Choroid plexus epithelial cell (primary cell): ENCODE measurements at places on chromosomes 16 and 17.

GRCh38 chr16:60810250-60810649 is 1226.0 kb downstream of the CDH8 start:
- no peak for DNase-seq

- no peak for DNase-seq
These were observed 46.8 kb downstream of the IL21R start for GRCh38 chr16:27448532-27449433.

- DNase-seq = no peak
These were observed 1793.0 kb downstream of the TP53TG3F start for GRCh38 chr16:35252356-35252936.

- DNase-seq = no peak
These were observed 129.8 kb downstream of the OR1D5 start for GRCh38 chr17:2933606-2934005.

DNA sequence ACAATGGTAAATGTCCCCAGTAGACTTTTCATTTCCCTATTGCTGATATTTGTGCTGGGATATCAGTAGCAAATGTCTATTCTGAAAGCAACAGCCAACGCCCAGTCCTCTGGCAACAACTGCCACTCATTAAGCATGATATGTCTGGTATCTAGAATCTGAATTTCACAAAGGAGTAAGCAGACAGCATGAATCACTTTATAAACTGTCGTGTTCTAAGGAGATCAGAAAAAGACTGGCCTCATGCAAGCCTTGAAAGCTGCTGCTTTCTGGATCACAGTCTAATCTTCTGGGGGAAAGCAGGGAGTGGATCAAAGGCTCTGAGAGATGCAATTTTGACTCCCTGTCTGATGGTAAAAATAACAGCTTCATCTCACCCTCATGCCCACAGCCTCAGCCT is 153.1 kb upstream of the NOG start:
- peak; percentile 1 for DNase-seq

DNA sequence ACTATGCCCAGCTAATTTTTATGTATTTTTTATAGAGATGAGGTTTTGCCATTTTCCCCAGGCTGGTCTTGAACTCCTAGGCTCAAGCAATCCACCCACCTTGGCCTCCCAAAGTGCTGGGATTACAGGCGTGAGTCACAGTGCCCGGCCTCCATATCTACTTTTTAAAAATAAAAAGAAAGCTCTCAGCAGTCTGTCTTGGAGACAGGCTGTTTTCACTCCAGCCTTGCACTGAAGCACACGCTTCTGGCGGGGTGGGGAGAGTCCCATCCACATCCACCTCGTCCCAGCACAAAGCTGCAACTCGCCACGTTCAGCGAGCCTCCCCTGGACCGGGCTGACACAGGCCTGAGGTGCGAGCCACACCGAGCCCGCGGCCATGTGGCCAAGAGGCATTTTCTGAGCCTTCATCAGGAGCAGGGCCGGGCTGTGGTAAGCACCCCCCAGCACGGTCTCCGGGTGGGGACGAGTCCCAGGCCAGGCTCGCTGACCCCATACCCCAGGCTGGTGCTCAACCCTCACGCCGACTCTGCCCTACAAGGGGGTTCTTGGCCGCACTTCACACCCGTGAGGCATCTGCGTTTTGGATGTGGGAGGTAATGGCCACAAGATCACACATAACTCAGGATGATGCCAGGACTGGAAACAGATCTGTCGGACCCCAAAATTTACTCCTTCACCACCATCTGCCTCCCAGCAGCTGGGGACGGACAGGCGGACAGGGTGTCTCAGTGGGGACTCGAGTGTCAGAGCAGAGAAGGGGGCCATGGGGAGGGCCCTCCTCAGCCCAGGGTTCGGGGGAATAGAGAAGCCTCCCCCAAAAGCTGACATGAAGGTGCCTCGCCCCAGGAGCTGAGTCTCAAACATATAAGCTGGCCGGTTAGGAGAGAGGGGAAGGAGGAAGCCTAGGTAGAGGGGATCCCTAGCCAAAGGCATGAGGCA is 28.6 kb downstream of the TBC1D16 start:
- DNase-seq = no peak

DNA sequence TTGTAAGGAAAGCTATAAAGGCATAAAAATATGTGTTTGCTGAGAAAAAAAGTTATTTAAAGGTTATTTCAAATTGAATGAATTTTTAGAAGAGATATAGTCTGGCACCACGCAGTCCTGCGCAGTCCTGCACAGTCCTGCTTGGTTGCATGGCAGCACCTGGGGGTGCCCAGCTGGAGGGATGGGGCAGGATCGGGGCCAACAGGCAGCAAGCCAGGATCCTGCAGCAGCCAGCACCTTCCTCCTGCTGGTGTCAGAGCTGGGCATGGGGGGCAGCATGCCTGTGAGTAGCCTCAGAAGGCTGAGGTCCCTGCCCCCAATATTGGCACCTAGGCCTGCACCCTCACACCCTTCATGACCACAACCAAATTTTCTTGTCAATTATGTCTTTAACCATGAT is 46.0 kb downstream of the GLG1 start:
- DNase-seq = no peak

GRCh38 chr17:7523033-7523432 is 25.8 kb upstream of the TNFSF12 start:
- DNase-seq = peak; percentile 26

GRCh38 chr16:85835227-85835751 is 35.8 kb downstream of the COX4I1 start:
- no peak for DNase-seq

GRCh38 chr17:44894642-44895041 is 4.6 kb downstream of the EFTUD2 start:
- DNase-seq = no peak

DNA sequence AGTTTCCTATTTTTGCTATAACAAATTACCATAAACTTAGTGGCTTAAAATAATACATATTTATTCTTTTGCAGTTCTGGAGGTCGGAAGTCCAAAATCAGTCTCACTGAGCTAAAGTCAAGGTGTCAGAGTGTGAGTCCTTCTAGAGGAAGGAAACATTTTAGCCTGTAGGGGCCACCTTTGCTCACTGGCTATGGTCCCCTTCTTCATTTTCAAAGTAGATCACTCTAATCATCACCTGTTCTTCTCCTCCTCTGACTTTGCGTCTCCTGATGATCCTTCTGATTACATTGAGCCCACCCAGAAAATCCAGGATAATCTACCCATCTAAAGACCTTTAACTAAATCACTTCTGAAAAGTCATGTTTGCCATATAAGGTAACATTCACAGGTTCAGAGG is 534.4 kb upstream of the SALL1 start:
- no peak for DNase-seq

DNA sequence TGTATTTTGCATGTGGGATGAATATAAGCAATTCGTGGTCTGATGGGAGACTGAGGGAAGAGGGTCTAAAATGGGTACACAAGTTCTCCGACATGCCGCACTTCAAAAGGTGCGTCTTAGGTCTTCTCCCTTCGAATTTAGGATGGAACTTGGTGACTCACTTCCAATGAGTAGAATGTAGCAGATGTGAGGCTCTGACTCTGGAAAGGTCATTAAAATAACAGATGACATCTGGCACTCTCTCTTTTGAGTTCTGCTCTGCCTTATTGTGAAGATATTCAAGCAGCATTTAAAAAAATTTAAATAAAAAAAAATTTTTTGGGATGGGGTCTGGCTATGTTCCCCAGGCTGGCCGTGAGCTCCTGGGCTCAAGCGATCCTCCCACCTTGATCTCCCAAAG is 92.7 kb downstream of the TMEM100 start:
- no peak for DNase-seq

DNA sequence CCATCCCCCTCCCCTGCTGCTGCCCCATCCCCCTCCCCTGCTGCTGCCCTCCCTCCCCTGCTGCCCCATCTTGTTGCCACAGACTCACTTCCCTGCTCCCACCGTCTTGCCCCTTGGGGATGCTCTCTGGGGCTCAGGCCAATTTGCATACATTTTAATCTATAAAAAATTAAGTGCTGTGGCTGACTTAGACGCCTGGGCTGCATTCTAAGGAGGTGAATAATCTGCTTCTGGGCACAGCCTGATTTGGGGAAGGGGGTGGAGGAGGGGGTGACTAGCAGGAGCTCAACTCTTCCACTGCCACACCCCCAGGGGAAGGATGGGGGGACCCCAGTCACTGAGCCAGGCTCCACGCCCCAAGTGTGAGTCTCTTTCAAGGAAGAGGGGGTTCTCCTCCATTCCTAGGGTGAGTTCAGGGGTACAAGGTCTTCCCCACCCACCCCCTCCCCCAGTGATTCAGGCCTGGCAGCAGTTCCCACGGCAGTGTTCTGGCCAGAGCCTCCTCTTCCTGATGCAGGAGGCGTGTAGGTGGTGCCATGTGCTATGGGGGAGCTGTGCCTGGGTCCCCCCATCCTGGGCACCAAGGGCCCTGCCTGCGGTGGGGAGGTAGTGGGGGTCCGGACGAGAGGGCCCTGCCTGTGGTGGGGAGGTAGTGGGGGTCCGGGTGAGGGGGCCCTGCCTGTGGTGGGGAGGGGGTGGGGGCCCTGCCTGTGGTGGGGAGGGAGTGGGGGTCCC is 5.0 kb downstream of the DPH1 start:
- DNase-seq = no peak

DNA sequence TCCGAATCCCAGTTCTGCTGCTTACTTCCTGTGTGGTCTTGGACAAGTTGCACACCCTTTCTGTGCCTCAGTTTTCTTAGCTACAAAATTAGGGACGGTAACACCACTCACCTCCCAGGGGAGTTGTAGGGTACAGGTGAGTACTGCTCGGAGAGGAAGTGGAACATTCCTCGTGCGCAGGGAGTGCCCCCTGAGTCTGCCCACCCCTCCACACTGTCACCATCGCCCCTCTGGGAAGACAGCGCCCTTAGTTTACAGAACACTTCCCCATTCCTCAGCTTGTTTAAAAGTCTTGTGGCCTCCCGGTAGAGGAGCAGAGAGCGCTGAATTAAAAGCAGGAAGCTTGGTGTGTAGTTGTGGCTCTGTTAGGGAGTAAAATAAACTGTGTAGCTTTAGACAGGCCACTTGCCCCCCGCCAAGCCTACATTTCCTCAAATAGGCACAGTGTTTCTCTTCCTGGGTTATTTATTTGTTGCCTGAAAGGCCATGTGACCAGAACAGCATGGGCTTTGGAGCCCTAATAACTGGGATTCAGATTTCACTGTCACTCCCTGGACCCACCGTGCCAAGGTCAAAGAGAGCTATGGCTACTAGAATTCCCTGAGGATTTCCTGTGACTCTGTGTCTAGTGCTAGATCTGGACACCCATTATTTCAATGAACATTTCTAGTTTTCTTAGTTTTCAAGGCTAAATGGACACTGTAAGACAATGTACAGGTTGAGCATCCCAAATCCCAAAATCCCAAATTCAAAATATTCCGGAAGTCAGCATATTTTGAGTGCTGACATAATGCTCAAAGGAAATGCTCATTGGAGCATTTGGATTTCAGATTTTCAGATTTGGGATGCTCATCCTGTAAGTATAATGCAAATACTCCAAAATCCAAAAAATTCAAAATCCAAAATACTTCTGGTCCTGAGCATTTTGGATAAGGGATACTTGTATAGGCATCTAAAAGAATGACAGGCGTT is 372.5 kb downstream of the SNX29 start:
- peak; percentile 9 for DNase-seq

- DNase-seq = no peak
These were observed 4.9 kb upstream of the HIGD1B start for GRCh38 chr17:44842748-44843147.

- peak; percentile 22 for DNase-seq
These were observed 1.8 kb downstream of the MMP15 start for GRCh38 chr16:58027161-58027915.

GRCh38 chr16:35319536-35320192 is 1860.3 kb downstream of the TP53TG3F start:
- no peak for DNase-seq

DNA sequence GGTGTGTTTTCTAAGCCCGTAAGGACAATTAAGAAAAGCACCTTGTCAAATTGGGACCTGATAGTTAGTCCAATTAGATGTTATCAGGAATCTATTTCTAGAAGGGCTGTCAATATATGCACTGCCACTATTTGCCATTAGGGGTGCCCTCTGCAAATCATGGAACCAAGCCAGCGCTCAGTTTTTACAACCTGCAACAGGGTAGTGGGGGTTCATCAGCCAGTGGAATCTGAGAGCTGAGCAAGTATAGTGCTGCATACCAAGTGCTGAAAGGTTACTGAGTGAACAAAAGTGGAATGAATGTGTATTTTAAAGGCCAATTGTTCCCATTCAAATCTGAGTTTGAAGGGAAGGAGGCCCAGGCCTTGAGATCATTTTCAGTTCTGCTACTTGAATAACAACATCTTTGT is 10.4 kb downstream of the PRR11 start:
- DNase-seq = peak; percentile 83

DNA sequence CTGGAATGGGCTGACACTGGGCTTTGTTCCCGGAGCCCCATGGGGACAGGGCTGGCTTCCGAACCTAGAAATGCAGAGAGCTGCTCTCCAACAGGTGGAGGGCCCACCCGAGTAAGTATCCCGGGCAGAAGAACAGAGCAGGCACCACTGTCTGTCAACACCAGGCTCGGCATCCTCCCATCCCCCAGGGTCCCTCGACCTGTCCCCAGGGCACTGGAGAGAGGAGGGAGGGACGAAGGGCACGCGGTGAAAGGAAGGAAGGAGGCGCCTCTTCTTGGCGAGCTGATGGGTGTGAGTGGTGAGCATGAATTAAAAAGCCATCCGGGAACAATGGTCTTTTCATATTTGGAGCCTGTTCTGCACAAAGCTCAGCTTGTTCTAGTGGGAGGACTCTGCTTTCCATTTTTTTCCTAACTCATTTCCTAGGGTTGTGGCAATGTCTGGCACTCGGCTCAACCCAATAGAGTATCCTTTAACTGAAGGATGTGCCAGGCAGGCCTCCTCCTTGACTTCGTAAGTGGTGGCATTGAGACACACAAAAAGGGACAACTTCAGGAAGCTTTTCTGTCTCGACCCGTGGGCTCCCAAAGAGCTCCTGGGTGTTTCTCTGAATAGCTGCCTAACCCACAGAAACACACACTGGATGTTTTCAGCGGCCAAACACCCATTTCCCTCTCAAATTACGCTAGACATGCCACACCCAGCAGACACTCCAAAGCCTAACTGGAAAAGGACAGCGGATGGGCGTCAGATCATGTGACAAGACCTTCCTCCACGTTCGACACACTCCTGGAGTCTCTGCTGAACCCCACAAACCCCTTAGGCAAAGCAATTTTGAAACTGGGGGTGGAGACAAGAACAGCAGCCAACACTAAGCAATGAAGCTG is 47.7 kb downstream of the ZFHX3 start:
- DNase-seq = no peak

- DNase-seq = no peak
These were observed 66.0 kb downstream of the GNAO1 start for GRCh38 chr16:56257239-56257638.

DNA sequence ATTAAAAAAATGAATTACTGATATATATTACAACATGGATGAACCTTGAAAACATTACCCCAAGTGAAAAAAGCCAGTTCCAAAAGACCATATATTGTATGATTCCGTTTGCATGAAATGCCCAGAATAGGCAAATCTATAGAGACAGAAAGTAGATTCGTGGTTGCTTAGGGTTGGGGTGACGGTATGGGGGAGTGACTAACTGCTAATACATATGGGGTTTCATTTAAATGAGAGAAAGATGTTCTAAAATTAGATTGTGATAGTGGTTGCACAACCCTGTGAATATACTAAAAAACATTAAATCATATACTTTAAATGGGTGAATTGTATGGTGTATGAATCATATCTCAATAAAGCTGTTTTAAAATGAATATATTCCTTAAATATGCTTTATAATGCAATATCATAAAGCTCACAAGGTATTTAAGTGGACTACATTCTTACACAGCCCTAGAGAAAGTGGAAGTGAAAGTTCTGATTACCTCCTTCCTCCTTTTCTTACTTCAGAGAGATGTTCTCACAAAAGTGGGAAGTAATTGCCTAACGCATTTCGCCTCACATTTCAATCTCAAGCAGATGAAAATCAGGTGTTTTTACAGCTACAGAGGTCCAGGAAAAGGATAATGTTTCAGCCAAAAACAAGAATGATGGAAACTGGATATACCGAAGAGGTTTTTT is 142.7 kb upstream of the GNAO1 start:
- DNase-seq = no peak
